ENCODE measurements at places on chromosomes 2 and 18. TPM values are rescaled to one million over a fixed set of nuclear protein-coding genes. Genes with fewer than 3 reads are reported as not detected.

The GALNT3 gene
- not detected for total RNA-seq

The TMEM37 gene
- total RNA-seq: 2.7 TPM

The TUBA3E gene
- 6.9 TPM for total RNA-seq

The TPO gene
- total RNA-seq: 0.15 TPM

The FAP gene
- 0.11 TPM for total RNA-seq

The SPC25 gene
- 19.4 TPM for total RNA-seq

The TMEM185B gene
- total RNA-seq: 47.0 TPM

The NYAP2 gene
- not detected for total RNA-seq

The GPR75 gene
- 1.2 TPM for total RNA-seq

The BARD1 gene
- total RNA-seq: 4.7 TPM

The TSPYL6 gene
- not detected for total RNA-seq

The ASB3 gene
- 11.3 TPM for total RNA-seq

The ASB18 gene
- not detected for total RNA-seq

The ABCG8 gene
- total RNA-seq: not detected

The PDE1A gene
- 0.17 TPM for total RNA-seq

The ERMN gene
- total RNA-seq: not detected

The MROH2A gene
- total RNA-seq: 0.23 TPM

The MYO7B gene
- total RNA-seq: 0.14 TPM

The NCKAP5 gene
- 0.76 TPM for total RNA-seq

The LBX2 gene
- total RNA-seq: 3.2 TPM

The PTRHD1 gene
- 48.5 TPM for total RNA-seq

The OSR1 gene
- 9.7 TPM for total RNA-seq

The NEB gene
- 0.20 TPM for total RNA-seq

The GALNT13 gene
- total RNA-seq: 13.4 TPM

The ARL6IP6 gene
- 20.6 TPM for total RNA-seq

The KYNU gene
- total RNA-seq: 216 TPM

The CD28 gene
- total RNA-seq: not detected

The CXCR1 gene
- total RNA-seq: not detected
